ENCODE measurements at places on chromosomes 13 and 19.

DNA sequence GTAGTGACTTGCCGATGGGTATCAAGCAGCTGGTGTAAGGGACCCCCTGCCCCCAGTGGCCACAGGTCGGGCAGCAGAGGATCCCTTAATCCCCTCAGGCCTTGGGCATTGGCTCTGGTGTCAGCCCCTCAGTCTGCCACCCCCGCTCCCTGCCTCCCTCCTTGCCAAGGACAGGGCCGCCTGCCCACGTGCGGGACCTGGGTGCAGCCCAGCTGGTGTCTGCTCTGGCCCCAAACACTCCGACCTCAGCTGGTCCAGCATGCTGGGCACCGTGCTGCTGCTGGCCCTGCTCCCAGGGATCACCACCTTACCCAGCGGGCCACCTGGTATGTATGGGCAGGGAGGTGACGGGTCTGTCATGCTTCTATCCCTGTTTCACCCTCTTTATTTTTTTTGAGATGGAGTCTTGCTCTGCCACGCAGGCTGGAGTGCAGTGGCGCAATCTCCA is at the start of gene TGFBR3L:
Gene TGFBR3L (plus strand): TSS at position 233 of the 448 bp plus-strand sequence.
- no peak for DNase-seq

- no peak for DNase-seq
Measured at GRCh38 chr19:7575434-7576040, 20.1 kb upstream of the CAMSAP3 start.

GRCh38 chr13:74476365-74476764 is 342.2 kb upstream of the KLF12 start:
- DNase-seq, result no peak

- no peak for DNase-seq
Measured at GRCh38 chr19:28359431-28360414, 853.2 kb downstream of the UQCRFS1 start.

GRCh38 chr13:58792854-58793253 is 1161.3 kb downstream of the PCDH17 start:
- DNase-seq, result no peak

DNA sequence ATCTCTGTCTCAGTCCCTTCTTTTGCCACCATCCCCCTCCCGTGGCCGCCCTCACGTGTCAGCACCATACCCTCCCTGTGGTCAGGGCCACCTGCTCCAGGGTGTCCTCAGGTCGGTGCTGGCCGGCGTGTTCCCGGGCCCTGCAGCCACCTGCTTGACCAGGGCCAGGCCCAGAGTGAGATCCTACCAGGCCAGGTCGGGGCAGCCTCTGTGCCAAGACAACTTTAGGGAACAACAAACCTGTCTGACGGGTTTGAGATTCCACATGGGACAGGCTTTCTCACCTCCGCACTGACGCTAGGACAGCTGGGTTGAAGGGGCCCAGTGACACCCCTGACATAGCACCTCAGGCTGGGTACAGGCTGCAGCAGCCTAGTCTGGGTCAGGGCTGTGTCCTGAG is 7.5 kb upstream of the SBNO2 start:
- no peak for DNase-seq

GRCh38 chr19:9945319-9945966 is 9.1 kb upstream of the OLFM2 start:
- DNase-seq, result no peak

GRCh38 chr19:13042443-13043130 is 47.3 kb downstream of the NFIX start:
- no peak for DNase-seq

- no peak for DNase-seq
Measured at GRCh38 chr19:20397292-20397691, 168.3 kb downstream of the ZNF737 start.

DNA sequence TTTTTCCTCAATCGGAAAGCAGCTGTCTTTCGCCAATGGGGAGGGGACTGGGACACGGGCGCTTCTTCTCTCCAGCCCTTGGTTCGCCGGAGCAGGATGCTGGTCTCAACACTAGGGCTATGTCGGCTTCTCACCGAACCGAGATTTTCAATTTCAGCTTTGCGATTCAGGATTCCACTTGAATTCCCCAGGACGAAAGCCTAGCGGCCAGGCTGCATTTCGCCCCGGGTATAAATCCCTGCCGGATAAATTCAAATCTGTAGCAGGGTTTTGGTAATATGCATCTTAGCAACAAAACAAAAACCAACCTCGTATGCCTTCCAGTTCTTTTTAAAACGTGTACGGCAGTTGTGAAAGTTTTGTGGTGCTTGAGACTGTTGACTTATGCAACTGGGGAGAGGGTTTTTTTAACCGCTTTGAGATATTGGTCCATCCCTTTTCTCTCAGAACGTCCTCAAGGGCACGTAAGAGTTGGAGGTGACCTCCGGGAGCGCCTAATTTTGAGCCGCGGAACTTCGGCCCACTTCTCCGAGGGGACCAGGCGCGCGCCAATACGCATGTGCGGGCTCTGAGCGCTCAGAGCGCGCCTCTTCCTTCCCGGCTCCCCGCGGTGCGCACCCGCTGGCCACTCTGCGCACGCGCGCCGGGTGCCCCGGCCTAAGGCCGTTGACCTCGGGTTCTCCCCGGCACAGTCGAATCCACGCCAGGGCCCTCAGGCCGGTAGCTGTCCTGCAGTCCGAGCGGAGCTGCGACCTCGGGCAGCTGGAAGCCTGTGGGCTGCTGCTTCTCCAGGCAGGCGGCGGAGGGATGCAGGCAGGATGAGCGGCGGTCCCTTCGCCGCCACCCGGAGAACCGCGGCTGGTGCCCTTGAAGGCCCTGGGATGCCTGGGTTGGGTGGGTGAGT is 7.6 kb downstream of the POU4F1 start:
- no peak for DNase-seq

DNA sequence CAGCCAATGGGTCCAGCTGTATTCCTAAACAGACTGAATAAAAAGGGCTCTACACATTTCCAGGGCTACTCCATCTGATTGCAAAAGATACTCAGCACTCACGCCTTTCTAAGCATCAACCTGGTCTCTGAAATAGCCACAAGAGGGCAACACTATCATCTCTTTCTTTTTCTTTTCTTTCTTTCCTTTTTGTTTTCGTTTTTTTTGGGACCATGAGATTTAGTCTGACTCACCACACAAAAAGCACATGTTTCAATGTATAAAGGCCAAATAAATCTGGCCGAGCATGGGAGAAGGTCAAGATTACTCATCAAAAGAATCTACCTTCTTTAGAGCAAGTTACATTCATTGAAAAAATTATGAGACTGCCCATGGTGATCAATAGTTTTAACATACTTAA is 805.6 kb upstream of the ARGLU1 start:
- DNase-seq, result no peak

DNA sequence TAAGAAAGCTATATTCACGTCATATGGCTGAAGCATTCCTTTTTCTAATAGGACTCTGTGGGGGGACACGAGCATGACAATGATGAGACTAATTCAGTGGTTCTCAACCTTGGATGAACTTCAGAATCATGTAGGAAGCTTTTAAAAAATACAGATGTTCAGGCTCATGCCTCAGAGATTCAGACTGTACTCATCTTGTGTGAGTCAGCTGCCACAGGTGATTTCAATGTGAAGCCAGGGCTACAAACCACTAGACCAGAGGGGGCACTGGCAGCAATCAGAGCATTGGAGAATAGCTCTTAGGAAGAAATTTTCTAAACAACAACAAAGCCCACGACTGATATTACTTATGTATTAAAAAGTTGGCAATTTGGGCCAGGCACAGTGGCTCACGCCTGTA is 91.7 kb downstream of the SERP2 start:
- DNase-seq, result no peak

DNA sequence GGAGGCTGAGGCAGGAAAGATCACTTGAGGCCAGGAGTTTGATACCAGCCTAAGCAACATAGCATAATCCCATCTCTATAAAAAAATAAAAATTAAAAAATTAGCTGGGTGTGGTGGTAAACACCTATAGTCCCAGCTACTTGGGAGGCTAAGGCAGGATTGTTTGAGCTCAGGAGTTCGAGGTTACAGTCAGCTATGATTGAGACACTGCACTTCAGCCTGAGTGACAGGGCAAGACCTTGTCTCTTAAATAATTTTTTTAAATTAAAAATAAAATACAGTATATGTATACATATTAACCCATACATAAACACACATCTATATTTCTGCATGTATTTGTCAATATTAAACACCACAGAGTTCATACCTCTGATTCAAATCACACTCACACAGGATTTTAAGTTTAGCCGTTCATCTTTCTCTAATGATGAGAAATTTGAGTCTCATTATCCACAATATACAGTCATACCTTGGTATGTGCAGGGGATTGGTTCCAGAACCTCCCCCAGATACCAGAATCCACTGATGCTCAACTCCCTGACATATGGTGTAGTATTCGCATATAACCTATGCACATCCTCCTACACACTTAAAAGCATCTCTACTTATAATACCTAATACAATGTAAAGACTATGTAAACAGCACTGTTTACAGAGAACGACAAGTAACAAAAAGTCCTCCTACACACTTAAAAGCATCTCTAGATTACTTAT is 44.7 kb downstream of the PSPC1 start:
- DNase-seq, result no peak

- DNase-seq, result no peak
Measured at GRCh38 chr19:48111280-48111679, 663 bp upstream of the PLA2G4C start.

DNA sequence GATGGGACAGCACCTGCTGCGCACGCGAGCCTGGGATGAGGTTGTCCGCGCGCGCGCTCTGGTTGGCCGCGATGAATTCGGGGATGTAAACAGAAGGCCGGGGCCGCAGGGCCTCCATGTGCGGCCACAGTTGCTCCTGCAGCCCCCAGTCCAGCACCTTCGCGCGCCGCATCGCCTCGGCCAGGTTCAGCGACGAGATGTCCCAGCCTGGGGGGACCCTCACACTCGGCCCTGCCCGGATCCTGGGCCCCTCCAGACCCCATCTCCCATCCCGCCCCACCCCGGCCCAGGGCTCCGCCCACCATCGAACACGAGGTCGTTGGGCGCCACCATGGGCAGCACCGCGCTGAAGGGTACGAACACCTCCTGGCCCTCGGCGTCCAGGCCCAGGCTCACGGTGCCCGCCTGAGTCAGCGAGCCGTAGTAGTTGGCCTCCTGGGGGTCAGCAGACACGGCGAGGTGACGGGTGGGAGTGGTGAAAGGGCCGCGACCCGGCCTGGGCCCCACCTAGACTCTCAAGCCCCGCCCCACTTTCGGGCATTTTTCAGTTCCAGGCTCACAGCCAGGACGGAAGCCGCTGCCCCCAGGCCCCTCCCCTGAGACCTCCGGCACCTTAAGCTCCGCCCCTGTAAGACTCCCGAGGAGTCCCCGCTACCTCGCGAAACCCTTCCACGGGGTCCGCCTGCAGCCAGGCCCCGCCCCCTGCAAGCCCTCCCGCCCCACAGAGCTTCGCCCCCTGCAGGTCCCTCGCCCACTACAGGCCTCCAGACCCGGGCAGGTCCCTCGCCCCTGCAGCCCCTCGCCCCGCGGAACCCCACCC is 1.1 kb downstream of the ISYNA1 start:
- DNase-seq, result peak; percentile 48

GRCh38 chr19:1006711-1007398 is 6.6 kb downstream of the GRIN3B start:
- no peak for DNase-seq
